Upper lobe of left lung (tissue), 6 donors: ENCODE measurements at places on chromosomes 2 and 18. TPM values are rescaled to one million over a fixed set of nuclear protein-coding genes. Genes with fewer than 3 reads are reported as not detected.
A peak's percentile ranks its signal among the peaks of the same experiment; 100 is the strongest.

GRCh38 chr2:54706622-54707021, 16.8 kb upstream of the EML6 start:
- no peak for DNase-seq
- H3K4me3 ChIP-seq, result no peak overlapping the region
- H3K27me3 ChIP-seq, result no peaks in the 10 kb centered on the region
- no peaks in the 10 kb centered on the region for H3K4me1 ChIP-seq

The CHRNG gene
- not detected for total RNA-seq

GRCh38 chr2:96326564-96326963, 1.4 kb downstream of the ITPRIPL1 start:
- no peak overlapping the region for H3K4me3 ChIP-seq
- DNase-seq, result no peak
- peak overlapping the region; percentile 74 for H3K27ac ChIP-seq

DNA sequence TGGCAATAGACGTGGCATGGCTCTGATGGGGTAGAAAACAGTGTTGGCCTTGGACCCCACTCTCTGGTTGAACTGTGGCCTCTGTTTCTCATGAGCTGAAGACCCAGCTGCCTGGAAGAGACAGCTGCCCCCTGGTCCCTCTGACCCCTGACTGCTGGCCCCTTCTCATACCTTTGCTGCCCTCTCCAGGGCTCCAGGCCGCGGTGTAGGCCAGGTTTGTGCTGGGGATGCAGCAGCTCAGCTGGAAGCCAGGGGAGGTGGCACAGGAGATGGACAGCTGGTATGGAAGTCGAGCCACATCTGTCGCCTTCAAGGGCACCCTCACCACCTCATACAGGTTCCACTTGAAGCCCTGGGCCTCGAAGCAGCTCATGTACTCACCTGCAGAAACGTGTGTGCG, 31.7 kb upstream of the SELENOI start:
- no peak overlapping the region for H3K27ac ChIP-seq
- no peaks in the 10 kb centered on the region for H3K27me3 ChIP-seq
- H3K4me1 ChIP-seq, result no peaks in the 10 kb centered on the region
- no peak overlapping the region for H3K4me3 ChIP-seq
- peak; percentile 43 for DNase-seq

The NGEF gene
- 1.3 TPM for total RNA-seq

- DNase-seq, result no peak
- H3K36me3 ChIP-seq, result no peaks in the 10 kb centered on the region
- no peaks in the 10 kb centered on the region for H3K27me3 ChIP-seq
- no peak overlapping the region for H3K27ac ChIP-seq
- H3K4me3 ChIP-seq, result no peak overlapping the region
Measured at GRCh38 chr2:190678444-190679162, 29.7 kb downstream of the NAB1 start.

DNA sequence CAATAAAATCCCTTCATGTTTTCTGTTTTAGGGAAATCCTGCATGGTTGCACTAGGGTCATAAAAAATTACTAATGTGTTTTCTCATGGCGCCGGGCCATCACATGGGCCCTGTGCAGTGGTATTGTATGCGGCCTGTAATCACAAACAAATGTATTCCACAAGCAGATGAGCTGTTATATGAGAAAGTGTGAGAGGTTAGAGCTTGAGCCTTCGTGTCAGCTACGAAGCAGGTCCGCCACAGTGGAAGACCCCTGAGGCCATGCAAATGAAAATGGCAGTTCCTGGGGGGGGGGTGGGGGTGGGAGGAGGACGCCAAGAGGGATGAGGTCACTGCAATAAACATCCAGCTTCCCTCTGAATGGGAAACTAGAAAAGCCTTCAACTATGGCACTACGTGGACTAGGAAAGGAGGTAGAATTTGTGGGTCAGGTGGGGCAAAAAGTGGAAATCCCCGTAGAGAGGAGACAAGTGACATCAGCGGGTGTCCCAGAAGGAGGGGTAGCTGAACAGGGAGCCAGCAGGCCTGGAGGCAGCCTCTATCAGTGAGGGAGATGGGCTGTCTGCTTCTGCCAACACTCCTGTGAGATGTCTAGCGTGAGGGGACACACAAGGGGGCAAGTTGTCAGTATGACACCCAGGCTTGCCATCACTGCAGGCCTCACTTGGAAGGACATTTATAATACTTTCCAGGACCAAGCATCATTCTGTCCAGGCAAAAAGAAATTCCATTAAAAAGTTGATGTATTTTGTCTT, 130.3 kb upstream of the CTAGE1 start:
- no peaks in the 10 kb centered on the region for H3K36me3 ChIP-seq
- no peak overlapping the region for H3K27ac ChIP-seq
- no peak overlapping the region for H3K4me3 ChIP-seq
- H3K4me1 ChIP-seq, result no peaks in the 10 kb centered on the region
- no peaks in the 10 kb centered on the region for H3K27me3 ChIP-seq
- no peak for DNase-seq

The CNRIP1 gene
- 11.4 TPM for total RNA-seq

The FSHR gene
- total RNA-seq, result not detected

- H3K36me3 ChIP-seq, result peaks cover 39% of the 10 kb centered on the region
- no peak overlapping the region for H3K4me3 ChIP-seq
Measured at GRCh38 chr2:74099835-74100234, 47.9 kb downstream of the BOLA3 start.

The RIT2 gene
- total RNA-seq, result not detected

GRCh38 chr2:237672731-237673129, 45.3 kb downstream of the LRRFIP1 start:
- no peaks in the 10 kb centered on the region for H3K27me3 ChIP-seq
- peak overlapping the region; percentile 85 for H3K27ac ChIP-seq
- DNase-seq, result no peak
- no peaks in the 10 kb centered on the region for H3K36me3 ChIP-seq
- peaks cover 51% of the 10 kb centered on the region for H3K4me1 ChIP-seq

- no peak for DNase-seq
- H3K36me3 ChIP-seq, result no peaks in the 10 kb centered on the region
Measured at GRCh38 chr2:117128461-117128860, 686.0 kb upstream of the DDX18 start.

DNA sequence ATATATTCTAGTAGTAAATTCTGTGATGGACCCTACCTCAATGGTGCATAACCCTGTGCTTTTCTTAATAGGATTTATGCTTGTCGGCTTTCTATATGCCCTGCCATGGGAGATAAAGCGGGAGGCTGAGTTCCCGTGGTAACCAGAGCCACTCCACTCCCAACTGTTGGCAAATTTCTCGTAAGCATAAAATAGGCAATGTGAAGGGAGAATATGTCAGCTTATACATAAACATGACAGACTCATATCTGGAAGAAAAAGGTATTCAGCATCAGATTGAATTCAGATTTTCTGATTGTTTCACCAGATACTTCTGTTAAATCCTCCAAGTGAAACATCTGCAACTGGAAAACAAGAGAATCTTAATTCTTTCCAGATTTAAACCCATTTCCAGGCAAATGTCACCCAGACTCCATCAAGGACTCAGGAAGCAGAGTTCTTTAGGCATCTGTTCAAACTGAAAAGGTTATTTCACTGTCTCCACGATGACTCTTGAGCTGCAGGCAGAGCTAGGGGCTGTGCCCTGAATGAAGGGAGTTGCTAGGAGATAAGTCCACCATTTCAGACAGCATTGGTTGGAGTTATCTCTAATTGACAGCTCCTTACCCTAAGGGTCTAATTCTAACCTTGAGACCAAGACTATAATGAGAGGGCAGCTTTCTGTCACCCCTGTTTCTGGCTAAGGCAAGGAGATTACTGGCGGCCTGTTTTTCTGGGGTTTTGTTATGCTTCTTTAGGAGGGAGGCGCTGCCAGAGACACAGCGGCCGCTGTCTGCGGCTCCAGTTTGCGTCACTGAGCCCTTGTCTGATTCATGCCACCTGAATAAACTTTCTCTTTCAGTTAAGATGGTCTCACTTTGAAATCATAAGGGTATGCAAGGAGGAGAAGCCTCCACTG, 381.3 kb downstream of the SOX11 start:
- peak; percentile 20 for DNase-seq
- H3K4me1 ChIP-seq, result no peaks in the 10 kb centered on the region
- H3K27me3 ChIP-seq, result no peaks in the 10 kb centered on the region

The PRKAG3 gene
- not detected for total RNA-seq

The MEP1B gene
- total RNA-seq, result not detected
